ENCODE measurements at places on chromosomes 7 and 10.

- no peak for DNase-seq
These were observed 26.9 kb downstream of the VPS41 start for GRCh38 chr7:38881947-38882684.

DNA sequence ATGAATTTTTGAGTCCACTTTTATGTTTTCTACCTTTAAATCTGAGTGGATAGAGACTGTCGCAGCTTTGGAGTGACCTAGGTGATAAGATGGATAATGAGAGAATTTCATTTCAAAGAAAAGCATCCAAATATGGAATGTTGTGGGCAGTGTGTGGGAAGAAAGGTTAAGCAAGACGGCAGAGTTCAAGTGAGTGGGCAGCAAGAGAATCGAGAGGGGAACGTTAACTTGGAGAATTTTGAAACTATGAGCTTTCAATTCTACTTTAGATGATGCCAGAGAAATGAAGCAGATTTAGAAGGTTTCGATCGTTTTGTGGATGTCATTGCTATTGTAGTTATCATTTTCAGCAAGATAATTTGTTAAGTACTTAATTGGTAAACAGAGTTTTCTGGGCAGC lies 73.0 kb downstream of the XRCC2 start:
- no peak for DNase-seq

DNA sequence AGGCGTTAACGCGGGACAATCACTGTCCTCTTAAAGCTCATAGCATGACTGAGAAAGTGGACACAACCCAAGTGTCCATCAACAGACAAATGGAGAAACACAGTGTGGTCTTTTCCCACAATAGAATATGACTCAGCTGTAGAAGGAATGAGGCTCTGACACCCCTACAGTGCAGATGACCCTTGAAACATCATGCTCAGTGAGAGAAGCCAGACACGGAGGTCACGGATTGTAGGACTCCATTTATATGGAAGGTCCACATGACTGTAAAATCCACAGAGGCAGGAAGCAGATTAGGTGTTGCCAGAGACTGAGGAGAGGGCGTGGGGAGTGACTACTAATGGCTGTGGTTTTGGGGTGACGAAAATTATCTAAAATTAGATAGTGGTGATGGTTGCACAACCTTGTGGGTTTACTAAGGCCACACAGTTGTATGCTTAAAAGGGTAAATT lies 6.1 kb upstream of the NCAPG2 start:
- no peak for DNase-seq

DNA sequence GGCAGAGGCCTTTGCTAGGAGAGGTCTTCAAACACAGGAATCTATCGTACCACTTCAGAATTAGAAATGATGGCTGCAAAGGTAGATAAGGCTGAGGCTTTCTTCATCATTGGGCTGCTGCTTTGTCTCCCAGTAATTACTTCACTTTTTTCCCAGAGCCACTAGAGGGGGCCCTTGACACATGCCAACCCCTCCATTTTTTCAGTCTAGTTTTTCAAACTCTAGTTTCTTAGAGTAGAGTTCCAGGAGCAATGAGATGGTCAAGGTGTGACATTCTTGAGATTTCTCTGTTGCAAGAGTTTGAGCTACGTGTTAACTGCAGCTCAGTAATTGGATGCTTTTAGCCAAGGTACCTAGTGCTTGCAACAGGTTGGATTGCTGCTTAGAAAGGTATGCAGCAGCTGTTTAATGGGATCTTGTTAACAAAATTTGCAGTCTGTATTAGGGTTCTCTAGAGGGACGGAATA lies 33.8 kb upstream of the RBM20 start:
- no peak for DNase-seq

GRCh38 chr7:37882086-37882485 lies 33.7 kb downstream of the NME8 start:
- DNase-seq: no peak

GRCh38 chr10:2165771-2166460 lies 428.6 kb upstream of the ADARB2 start:
- DNase-seq: no peak
